ENCODE measurements at places on chromosomes 4 and X.

- no peak for DNase-seq
These were observed 983.4 kb upstream of the ADGRL3 start for GRCh38 chr4:60216752-60217151.

- DNase-seq = no peak
These were observed 284.0 kb upstream of the FRG1 start for GRCh38 chr4:189656641-189657040.

DNA sequence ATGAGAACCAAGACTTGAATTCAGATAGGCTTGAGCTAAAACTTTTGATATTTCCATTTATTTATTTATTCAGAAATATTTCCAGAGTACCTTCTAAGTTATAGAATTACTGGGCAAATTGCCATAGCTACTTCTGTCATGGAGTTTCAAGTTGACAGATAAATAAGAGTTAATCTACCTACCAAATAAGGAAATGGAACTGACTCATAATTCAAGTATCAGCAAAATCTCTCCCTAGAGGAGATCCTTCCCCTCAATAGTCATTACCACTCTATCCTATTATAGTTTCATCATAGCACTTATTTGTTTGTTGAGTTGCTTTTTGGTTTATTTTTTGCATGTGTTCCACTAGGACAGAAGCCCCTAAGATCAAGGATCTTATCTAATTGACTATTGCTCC is 48.8 kb upstream of the CCSER1 start:
- no peak for DNase-seq

- DNase-seq = no peak
These were observed 2375.8 kb upstream of the TENM3 start for GRCh38 chr4:179867300-179867878.

- no peak for DNase-seq
These were observed 30.4 kb upstream of the UBE2NL start for GRCh38 chrX:143853488-143853887.

DNA sequence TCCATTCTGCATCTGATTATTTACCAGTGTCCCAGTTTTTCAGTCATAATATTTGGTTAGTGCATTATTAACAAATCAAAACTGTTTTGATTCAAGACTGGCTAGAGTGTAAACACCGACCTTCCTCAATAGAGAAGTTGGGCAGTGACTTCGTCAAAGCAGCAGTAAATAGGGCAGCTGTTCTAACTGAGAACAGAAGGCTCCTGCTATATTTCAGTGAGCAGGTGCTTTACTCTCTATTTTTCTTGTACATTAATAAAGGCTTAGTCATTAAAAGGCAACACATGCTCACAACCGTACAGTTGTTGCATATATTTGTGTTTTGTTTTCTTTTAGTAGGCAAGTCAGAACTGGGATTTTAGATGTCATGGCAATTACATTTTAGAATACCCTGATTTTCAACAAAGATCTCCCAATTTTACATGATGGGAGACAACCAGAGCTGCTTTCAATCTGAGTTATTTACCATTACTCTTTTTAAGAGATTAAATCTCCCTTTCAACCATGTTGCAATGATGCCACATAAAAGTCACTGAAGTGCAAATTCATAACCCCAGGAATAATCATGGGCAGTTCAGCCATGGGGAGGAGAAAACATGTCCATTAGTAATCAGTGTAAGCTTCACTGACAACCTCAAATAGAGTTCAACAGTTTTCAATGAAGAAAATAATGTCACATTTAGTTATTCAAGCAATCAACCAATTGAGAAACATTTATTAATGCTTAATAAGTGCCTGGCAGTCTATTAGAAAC is 233.3 kb downstream of the NDST4 start:
- no peak for DNase-seq

DNA sequence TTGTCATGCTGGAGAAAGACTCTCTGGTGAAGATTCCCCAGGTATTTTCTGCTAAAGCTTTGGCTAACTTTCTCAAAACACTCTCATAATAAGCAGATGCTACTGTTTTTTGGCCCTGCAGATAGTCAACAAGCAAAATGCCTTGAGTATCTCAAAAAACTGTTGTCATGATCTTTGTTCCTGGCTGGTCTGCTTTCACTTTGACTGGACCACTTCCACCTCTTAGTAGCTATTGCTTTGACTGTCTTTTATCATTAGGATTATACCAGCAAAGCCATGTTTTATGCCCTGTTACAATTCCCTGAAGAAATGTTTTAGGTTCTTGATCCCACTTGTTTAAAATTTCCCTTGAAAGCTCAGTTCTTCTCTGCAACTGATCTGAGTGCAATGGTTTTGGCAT is 231.5 kb downstream of the SLC7A11 start:
- DNase-seq = no peak

DNA sequence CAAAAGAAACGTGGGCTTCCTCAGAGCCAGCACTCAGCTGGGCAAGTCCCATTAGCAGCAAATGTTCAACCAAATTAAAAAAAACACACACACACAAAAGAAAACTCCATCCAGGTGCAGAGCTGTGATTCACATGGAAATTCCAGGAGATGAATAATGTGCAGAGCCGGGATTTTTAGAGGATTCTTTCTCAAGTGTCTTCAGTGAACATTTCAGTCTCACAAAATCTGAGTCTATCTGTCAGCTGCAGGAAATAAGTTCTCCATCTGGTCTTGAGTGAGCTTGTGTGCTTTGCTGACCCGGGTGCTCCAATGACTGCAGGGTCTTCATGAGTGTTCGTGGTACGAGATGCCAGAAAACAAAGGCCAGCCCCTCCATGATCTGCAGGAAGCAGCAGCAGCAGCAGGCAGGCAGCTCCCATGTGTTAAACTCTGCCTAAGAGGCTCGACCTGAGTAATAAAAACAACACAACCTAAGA is 44.3 kb downstream of the RASGEF1B start:
- no peak for DNase-seq

DNA sequence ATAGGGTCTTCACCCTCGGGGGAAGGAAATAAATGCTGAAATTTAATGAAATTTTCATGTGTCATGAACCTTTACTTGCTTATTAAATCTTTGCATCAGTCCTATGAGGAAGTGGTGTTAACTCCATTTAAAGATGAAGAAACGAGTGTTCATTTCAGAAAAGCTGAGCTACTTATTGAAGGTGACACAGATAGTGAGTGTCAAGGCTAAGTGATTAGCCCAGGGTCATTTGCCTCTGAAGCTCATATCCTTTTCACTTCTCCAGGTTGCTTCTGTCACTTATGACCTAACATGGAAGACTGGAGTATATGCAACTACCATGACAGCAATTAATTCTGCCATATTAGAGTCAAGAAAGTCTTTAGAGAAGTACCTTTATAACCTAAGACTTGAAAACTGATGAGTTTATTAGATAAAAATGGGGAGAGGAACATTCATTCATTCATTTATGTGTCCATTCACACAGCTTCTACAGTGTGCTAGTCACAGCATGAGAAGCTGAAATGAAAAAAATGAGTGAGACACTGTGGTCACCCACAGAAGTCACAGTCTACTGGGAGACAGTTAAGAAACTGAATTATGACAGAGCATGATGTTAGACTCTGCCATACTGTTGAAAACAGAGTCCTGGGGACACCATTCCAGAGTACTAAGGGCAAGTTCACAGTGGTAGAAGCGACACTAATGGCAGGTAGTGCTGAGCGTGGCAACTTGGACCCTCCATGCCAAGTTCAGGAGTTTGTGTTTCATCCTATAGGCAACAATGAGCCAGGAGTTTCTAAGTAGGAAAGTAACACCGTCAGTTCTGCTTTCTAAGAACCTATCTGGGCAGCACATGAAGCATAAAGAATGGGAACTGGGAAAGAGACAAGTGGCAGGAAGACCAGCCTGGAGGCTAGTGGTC is 21.3 kb downstream of the ALPK1 start:
- no peak for DNase-seq

- no peak for DNase-seq
These were observed 34.9 kb downstream of the MGAT4D start for GRCh38 chr4:140463182-140463581.

DNA sequence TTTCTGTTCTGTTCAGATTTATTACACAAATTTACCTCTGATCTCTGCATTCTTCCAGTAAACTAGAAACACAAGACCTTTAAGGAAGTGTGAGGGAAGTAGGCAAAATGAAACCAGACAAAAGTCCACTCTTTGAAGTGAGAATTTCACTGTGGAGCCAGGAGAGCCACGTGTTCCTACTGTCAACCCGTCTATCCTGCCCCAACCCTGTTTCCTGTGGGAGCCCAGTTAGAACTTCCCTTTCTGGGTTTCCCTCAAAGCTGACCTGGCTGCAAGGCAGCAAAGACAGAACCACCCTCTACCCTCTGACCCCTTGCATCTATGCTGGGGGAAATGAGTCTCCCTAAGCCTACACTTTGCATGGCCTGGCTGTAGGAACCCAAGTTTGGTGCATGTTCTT is 40.0 kb downstream of the TMEM144 start:
- no peak for DNase-seq

DNA sequence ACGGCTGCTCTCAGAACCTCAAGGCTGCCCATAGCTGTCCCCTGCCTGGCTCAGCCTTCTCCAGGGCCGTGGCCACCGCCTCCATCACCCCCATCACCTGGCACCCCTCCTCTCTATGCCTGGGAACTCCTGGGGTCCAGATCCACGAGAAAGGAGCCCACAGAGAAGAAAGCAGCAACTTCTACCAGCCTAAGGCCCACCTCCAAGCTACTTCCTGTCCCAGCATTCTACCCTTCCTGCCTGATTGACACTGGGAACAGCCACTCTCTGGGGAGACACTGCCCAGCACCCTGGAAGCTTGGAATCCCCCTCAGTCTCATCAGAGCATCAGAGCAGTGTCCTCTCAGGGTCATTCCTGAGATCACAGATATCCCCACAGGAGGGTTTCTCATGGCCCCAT is 36.9 kb upstream of the PROM1 start:
- DNase-seq = no peak

GRCh38 chr4:170803492-170803891 is 713.7 kb upstream of the AADAT start:
- no peak for DNase-seq

DNA sequence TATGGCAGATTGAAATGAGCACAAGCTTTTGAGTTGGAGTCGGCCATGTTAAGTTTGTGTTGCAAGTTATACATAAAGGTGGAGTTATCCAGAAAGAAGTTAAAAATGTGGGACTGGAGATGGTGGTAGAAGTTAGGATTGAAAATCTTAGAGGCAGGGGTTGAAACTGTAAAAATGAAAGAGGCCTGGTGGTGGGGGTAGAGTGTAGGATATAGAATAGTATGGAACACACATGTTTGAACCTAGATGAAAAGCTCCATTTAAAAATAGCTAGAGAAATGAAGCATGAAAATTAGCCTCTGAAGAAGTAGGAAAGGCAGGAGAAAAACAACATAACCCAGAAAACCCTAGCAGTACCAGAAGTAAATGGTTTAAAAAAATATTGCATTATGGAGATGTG is 131.8 kb upstream of the ENPEP start:
- no peak for DNase-seq

DNA sequence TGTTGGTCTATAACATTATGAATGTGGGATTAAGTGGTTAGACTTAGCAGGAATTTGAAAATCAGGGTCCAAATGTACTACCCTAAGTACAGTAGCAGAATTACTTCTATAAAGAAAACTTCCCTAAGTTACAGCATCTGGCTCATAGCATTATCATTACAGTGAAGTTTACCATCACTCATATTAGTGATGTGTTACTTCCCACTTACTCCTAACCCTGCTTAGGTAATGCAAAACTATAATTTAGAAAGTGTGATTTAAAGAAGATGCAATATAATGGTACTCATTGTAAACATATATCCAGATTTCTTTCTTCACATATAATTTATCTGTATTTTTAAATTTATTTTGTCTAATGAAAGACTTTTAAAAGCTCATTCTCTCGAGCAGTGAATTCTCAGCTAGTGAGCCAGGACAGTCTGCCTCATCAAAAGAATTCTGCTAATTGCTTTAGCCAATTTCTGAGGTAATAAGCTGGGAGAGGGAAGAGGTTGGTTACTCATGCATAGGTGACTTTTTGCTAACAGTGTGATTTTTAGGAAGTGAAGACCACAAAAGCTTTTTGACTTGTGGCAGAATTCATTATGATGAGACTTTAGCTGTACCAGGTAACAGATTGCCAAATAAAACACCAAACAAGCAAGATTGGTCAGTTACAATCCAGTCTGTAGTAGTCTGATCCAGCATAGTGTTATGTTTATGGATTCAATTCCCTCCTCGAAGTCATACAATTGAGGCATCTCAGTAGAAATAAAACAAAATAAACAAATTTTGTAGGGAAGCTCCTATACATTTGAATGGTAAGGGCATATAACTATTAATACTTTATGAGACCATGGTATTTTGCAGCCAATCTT is 21.0 kb downstream of the PLS3 start:
- no peak for DNase-seq

- no peak for DNase-seq
These were observed 413 bp downstream of the PDK3 start for GRCh38 chrX:24465532-24465865.

- DNase-seq = no peak
These were observed 1048.0 kb downstream of the PDHA2 start for GRCh38 chr4:96887857-96888256.

DNA sequence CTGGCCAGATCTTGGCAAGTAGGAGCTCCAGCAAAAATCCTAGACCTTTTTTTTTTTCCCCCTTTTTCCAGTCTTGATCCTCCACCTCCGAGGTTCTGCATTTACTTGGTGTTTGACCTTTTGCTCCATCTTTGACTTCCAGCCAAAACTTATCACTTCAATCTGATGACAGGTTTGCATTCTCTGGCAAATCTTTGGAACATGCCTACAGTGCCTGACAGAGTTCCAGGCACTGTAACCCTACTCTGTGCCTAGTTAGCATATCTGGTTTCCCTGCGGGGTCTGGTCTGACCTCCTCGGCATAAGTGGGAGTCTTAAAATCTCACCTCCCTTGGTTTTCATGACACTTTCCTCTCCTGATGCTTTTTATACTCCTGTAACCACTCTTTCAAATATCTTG is 39.4 kb upstream of the NR3C2 start:
- no peak for DNase-seq

DNA sequence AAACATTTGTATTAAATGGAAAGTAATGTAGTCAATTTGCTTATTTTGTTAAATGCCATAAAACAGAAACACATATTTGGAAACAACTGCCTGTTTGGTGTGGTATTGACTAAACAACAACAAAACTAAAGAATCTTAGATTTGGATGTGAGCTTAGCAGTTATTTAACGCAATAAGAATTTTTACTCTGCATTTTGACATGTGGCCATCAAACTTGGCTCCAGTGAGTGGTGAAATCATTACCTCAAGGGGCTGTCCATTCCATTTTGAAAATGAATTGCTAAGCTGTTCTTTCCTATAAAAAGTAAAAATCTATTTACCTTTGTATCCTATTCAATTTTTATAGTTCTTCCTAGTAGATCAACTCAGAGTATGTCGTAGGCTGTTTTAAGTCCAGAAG is 84.2 kb downstream of the DKK2 start:
- DNase-seq = no peak

GRCh38 chr4:138670681-138671080 is 344.9 kb upstream of the NOCT start:
- no peak for DNase-seq

- no peak for DNase-seq
These were observed 468.9 kb upstream of the CTSO start for GRCh38 chr4:156422576-156422975.
